ENCODE measurements at places on chromosomes 6 and 20. TPM values are rescaled to one million over a fixed set of nuclear protein-coding genes. Genes with fewer than 3 reads are reported as not detected.

DNA sequence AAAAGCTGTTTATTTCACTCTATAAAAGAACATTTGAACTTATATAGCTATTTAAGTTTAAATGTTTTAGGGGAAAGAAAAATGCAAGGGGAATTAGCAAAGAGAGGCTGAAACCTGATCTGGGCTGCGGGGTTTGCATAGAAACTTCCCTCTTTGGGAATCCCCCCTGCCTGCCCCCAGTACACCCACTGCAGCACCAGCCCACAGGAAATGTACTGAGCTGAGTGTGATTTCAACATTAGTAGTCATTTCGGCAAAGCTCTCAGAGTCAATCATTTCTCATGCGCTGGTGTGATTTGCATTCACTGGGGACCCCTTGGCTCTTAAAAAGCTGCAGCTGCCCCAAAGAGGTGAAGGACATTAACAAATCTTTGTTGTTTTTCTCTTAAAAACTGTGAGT, 859.4 kb downstream of the MAFB start:
- DNase-seq: no peak

DNA sequence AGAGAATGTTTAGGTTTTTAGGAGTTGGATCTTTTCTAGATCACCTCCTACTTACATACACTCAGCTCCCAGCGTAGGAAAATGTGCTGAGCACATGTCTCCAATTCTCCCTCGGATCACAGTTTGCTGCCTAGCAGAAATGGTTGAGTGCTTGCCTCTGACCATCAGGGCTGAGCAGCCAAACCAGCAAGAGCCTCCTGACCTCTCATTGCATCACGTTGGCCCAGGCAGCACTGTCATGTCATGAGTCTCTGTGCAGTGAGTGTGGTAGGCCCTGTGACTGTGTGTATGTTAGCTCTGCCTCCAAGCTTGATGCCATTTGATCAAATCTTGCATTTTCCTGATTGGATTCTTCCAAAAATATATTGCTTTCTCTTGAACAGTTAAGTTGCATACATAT, 112.0 kb downstream of the LRRC1 start:
- no peak for DNase-seq

The ZNF322 gene
- total RNA-seq: 22.9 TPM

The SLC29A1 gene
- 67.6 TPM for total RNA-seq

DNA sequence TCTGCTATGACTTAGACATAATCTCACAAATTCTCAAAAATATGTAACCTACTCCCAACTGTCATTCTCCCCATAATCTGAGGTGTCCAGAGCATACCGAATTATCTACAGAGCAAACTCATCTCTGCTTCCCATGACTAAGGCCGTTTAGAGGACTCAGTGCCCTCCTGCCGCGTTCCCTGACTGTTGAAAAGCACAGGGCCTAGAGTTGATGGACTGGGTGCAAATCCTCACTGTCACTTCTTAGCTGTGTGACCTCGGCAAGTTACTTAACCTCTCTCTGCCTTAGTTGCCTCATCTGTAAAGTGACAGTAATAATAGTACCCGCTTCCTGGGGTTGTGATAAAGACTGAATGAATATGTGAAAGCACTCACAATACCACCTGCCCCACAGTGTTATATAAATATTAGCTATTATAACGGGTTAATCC, 4.7 kb upstream of the TUBB2A start:
- no peak for DNase-seq

GRCh38 chr6:2857580-2858337, 16.1 kb upstream of the SERPINB1 start:
- peak; percentile 94 for DNase-seq

The CDSN gene
- total RNA-seq: 0.12 TPM

DNA sequence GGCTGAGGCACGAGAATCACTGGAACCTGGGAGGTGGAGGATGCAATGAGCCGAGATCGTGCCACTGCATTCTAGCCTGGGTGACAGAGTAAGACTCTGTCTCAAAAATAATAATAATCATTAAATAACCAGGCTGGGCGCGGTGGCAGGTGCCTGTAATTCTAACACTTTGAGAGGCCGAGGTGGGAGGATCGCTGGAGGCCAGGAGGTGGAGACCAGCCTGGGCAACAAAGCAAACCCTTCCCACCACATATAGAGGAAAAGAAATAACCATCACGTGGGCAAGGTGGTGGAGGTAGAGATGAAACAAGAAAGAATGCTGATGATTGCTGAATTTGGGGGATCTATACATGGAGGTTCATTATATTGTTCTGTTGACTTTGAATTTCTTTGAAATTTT, 63.4 kb upstream of the PIM1 start:
- DNase-seq: no peak

DNA sequence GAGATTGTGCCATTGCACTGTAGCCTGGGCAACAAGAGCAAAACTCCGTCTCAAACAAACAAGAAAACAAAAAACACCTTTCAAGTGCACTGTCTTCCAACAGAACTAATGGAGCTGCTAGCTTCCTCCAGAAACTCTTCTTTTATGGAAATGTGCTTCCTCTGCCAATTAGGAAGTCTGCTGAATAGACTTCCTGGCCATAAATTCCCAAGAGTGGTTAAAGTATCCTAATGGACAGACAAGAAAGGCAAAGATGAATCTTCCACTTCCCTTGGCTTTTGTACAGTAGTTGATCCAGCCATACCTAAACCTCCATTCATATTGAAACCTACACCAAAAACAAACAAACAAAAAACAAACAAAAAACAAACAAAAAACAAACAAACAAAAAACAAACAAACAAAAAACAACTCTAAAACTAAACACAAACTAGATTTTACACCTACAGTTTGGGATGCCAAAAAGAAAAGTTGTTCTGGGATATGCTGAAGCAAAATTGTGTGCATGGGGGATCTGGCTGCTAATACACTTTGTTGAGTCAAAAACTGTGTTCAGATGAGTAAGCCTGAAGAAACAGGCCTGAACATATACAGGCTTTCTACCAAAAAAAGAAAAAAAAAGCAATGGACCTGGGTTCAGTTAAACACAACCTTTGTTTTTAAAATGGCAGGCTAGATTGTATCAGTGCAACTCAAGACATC, 59.8 kb upstream of the CARMIL1 start:
- no peak for DNase-seq

DNA sequence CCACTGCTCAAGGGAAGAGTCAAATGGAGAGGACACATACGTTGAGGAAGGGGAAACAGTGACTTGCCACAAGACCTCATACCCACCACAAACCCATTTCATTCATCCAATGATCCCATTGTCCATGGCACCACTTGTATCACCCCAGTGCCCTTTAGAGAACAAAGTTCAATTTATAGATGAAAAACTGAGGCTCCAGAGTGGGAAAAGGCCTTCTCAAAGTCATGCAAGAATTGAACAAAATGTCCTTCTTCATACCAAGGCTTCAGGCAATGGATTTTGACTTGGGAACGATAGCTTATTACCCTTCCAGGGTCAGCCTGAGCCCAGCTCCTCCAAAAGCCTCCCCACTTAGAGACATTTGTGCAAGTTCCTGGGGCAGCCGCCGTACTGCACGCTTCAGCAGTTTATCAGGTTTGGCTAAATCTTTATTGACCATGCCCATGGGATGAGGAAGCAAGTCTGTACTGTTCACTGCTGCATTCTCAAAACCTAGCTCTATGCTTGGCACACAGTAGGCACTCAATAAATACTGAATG, 47.3 kb upstream of the MRPS10 start:
- no peak for DNase-seq

DNA sequence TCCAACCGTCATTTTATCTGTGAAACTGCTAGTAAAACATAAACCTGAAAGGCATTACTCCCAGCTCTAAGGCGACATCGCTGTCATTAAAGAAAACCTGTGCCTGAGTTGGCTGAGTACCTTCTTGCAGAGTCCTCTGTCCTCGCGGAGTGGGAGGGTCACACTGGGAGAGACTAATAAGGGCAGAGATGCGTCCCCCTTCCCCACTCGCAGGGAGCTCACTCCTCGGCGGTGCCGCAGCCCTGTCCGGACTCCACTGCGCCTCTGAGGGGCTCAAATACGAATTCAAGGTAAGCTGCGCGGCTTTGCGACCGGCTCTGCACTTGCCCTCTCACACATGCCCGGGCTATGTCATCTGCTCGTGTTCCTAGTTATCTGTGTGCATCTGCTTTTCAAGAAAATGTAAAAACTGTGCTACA, at the start of gene COL19A1:
COL19A1 (plus strand) TSS at position 206 of the 419 bp plus-strand sequence. CDS start 13,012 bp downstream, outside the sequence.
- no peak for DNase-seq

The PTK6 gene
- total RNA-seq: 6.7 TPM

- no peak for DNase-seq
These were observed 12.6 kb upstream of the BTN1A1 start for GRCh38 chr6:26487466-26487865.

- DNase-seq: no peak
These were observed 4.2 kb downstream of the TGM3 start for GRCh38 chr20:2300002-2300401.

Measured in HCT116 (cell line).